ENCODE measurements at places on chromosomes 2 and 18. TPM values are rescaled to one million over a fixed set of nuclear protein-coding genes. Genes with fewer than 3 reads are reported as not detected.

Gene UGT1A4
- total RNA-seq, result not detected

Gene ATRAID
- total RNA-seq, result 102 TPM

Gene STAT1
- total RNA-seq, result 103 TPM

Gene LYPD1
- total RNA-seq, result 1.5 TPM

Gene ANKRD29
- total RNA-seq, result 56.5 TPM

DNA sequence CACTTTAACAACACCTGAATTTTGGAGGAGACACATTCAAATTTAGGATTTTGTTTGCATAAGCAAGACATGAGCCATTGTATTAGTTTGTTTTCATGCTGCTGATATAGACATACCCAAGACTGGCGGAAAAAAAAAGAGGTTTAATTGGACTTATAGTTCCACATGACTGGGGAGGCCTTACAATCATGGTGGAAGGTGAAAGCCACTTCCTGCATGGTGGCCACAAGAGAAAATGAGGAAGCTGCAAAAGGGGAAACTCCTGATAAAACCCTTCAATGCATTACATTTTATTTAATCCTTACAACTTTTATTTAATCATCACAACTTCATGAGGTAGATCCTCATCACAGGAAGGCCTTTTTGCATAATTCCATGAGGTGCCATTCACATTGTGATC is 242.0 kb upstream of the STON1 start:
- DNase-seq, result no peak

GRCh38 chr18:61400016-61400635 is 66.9 kb downstream of the CDH20 start:
- DNase-seq, result no peak

DNA sequence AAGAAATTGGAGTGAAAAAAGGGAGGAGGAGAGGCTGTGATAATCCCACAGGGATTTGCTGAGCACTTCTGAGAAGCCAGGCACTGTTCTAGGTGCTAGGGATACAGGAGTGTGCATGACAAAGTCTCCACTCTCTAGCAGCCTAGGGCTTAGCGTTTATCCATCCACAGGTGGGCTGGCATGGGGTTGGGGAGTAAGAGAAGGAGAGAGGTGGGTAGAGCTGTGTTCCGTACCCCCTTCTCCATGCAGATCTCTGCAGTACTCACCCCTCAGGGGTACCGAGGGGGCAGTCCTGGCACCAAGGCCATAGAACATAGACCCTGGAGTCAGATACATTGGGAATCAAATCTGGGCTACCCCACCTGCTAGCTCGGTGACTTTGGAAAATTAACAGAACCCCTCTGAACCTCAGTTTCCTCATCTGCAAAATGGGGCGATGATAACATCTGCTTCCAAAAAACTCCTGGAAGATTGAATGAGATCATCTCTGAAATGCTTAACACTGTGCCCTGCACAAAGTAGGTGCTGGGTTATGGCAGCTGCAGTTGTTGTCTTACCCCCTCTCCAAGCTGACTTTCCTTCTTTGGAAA is 18.6 kb downstream of the FOSL2 start:
- no peak for DNase-seq

DNA sequence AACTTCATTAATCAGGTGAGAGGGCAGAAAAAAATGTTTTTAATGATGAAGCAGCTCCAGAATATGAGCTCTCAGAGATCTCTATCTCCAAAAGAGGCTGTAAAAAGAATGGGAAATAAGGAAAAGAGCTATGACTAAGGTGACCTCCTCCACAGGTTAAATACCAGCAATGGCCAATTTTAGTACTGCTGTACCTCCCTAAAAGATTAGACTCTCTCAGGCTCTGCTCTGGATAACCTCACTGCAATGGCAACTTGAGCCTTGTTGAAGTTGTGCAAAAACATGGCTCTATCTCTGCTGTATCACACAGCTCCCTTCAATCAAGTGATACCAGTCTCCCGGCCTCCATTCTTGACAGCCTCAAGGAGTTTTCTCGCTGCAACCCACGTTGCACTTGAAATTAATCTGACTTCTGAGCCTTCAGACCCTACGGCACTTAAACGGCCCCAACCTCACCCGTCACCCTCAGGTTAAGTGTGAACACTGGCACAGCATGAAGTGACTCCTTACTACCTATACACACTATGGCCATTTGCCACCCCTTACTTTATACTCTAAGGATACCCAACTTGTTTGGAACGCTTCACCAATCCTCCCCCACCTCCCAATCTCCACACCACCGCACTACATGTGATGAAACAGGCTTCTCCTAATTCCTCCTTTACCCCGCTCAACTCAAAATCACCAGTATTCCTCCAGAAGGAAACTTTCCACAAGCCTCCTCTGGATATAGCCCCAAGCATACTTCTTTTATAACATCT is 36.3 kb downstream of the SMAD2 start:
- no peak for DNase-seq

- DNase-seq, result no peak
Measured at GRCh38 chr2:84901593-84902120, 3.8 kb upstream of the TMSB10 start.

DNA sequence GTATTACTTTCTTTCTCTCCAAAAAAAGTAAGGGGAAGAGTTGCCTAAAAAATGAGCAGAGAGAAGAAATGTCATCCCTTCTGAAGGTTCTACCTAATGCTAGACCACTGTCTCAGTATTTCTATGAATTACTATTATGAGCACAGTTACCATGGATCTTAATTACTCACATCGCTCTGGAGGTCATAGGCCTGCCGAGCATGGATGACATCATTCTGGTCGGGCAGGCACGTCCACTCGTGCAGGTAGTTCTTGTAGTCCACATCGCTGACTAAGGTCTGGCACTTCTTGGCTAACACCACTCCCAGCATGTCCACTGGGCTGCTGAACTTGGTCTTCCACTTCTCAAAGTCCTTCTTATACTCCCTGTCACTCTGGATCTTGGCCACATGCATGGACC is 106.9 kb downstream of the NEB start:
- DNase-seq, result no peak

DNA sequence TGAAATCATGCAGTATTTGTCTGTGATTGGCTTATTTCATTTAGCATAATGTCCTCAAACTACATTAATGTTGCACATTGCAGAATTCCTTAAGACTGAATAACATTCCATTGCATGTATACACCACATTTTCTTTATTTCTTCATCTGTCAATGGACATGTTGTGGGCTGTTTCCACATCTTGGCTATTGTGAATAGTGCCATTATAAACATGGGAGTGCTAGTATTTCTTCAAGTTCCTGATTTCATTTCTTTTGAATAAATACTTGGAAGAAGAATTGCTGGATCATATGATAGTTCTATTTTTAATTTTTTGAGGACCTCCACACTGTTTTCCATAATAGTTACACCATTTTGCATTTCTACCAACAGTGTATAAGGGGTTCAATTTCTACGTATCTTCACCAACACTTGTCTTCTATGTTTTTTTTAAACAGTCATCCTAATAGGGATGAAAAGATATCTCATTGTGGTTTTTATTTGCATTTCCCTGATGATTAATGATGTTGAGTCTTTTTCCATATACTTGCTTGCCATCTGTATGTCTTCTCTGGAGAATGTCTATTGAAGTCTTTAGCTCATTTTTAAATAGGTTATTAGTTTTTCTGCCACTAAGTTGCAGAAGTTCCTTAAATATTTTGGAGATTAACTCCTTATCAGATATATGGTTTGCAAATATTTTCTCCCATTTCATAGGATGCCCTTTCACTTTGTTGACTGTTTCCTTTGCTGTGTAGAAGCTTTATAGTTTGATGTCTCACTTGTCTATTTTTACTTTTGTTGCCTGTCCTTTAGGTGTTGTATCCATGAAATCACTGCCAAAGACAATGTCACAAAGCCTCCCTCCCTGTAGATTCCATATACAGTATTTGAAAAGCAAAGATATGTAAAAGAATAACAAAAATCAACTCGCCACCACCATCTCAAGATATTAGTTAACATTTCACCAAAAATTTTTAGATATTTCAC is 14.6 kb downstream of the FBXO11 start:
- DNase-seq, result no peak

DNA sequence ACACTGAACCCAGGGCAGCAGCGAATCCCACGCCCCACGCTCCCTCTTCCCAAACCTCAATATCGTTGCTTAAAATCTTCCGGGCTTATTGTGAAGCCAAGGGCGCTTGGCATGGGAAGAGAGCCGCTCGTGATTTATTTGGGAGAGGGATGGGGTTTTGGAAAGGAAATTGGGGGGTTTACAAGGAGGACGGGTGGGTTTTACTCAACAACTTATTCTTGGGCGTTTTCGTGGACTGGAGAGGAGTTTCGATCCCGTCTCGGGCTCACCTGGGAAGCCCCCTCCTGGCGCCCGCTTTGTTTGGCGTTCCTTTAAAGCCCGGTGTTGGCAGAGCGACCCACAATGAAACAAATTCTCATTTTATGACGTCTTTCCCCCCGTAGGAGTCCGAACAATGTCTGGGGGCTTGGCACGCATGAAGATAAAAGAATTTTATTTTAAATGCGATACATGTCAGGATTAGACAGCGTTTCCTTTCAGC is 135.3 kb downstream of the INSIG2 start:
- DNase-seq, result no peak

GRCh38 chr2:75462206-75462605 is 98.5 kb downstream of the EVA1A start:
- DNase-seq, result no peak

- no peak for DNase-seq
Measured at GRCh38 chr2:183031911-183032794, 6.1 kb downstream of the NCKAP1 start.

DNA sequence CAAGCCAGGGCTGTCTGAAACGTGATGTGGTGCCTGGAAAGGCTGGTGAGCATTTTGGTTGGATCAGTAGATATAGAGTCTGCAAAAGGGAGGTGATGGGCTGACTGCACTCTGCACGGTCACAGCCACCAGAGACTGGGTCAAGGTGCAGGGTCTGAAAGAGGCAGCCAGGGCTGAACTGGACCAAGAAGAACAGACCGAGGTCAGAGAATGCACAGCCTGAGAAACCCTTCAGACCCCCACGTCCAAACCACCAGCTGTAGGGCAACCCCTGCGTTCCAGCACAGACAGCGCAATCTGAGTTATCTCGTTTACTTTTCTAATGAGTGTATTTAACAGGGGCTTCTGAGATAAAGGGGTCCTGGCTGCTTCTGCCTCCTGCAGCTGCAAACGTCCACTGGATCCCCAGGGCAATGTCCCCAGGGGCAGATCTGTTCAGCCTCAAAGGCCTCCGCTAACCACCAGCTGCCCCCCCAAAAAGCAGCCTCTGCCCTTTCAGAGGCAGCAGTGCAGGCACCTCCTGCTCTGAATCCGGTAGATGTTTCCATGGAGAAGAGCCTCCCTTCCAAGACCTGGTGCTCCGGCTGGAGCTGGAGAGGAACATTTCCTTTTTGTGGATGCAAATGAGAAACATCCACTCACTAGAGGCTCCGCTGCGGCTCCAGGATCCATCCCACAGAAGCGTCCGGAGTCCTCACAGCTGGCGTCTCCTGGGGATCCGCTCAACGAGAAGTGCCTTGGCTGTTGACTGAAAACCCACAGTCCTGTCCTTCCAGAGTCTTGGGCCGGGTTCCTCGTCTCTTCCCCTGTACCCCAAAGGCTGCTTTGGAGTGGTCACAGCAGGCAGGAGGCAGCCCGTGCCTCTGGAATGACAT is 970 bp upstream of the KCNG2 start:
- no peak for DNase-seq

DNA sequence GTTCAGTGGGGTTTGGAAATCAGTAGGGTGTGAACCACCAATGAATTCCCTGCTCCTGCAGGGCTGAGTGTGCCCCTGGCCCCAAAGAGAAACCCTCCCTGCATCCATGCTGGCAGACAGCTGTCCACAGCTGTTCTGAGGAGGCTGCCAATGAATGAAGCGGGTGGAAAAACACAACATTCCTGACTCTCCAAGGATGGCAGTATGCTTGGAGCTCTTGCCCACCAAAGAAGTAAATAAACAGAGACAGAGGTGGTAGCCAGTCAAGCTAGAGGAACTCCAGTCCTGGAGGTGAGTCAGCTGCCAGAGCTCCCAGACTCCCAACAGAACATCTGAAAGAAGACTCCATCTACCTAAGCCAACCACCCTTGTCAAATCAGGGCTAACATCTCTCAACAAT is 6.2 kb downstream of the ZBTB7C start:
- no peak for DNase-seq
